ENCODE measurements at places on chromosomes 2 and 18.

DNA sequence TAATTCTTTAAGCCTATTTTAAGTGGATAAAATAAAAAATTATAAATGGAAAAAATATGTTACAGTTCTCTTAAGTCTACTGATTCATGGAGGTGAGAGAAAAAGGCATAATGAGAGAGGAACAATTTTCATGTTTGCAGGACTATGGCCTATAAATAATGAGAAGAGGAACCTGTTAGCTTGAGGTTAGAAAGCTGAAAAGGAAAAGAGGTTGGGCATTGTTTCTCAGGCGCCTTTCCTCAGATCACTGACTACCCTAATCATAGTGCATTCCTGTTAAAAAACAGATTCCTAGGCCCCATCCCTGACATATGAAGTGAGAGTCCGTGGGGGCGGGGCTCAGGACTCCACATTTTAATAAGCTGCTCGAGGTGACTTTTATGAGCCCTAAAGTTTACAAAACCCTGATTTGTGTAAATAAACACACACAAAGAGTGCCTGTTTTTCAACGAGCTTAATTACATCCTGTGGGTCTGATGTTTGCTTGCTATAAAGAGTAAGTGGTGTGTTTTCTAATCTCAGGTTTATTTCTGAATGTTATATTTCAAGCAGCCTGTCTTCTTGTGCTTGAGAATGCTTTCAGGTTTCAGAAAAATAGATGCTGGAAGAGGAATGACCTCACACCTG lies 335.5 kb downstream of the CLIP4 start:
- no peak for DNase-seq

DNA sequence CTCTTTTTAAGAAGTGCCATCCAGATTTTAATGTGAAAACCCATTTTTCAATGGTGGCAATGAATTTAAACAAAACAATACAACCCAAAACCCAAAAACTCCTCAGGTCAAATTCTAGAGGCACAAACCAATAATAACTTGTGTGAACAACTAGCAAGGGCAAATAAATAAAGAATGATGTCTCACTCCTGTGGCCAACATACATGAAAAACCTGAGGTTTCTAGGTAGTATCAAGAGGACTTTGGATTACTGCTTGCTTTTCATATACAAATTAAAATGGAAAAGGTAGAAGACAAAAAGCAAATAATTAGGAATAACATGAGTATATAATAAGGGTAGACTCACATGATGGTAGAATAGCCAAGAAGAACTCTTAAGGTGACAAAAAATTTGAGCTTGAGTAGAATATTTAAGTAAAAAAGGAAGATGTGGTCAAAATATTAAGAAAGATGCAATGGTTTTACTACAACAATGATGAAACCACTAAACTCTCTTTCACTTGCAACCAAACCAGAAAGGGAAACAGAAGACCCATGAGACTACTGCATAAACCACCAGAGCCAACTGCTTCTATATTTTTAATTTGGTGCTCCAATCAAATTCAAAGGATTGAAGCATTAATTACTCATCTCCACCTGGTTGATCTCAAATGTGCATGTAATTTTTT lies 53.5 kb downstream of the DARS1 start:
- DNase-seq: no peak

GRCh38 chr18:75246721-75247610 lies 36.4 kb downstream of the TSHZ1 start:
- DNase-seq: no peak

DNA sequence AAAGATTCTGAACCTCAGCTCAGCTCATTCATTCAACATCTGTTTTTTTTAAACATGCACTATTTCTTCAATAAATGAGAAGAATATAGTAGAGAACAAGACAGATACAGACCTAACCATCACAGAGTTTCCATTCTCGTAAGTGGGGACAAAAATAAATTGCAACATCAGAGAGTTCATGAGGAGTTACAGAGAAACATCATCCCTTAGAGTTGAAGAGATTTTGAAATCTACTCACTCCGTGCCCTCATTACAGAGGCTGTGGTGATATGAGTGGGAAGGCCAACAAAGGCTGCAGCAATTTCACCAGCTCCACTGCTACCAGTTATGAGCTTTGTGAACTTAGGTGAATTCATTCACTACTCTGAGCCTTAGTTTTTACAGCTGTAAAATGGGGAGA lies 399.3 kb downstream of the BCL11A start:
- DNase-seq: no peak

GRCh38 chr2:16632598-16632997 lies 33.0 kb downstream of the CYRIA start:
- no peak for DNase-seq

- no peak for DNase-seq
Measured at GRCh38 chr18:25420077-25420825, 68.3 kb upstream of the ZNF521 start.

- DNase-seq: no peak
Measured at GRCh38 chr2:231785413-231785812, 832 bp upstream of the COPS7B start.

DNA sequence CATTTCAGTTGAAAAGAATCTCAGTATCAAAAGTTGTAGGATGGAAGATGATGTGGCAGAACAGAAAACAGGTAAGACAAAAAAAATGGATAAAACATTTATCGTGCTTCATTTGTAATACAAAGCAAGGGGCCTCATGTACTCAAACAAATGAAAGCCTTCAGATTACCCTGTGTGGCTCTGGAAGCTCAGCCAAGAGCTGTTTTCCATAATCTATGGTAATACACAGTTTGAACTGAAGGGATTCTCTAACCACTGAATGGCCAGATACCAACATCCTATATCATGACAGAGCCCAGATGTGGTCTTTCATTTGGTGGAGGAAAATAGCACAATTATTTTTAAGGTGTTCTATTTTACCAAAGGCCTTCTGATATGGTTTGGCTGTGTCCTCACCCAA lies 272.1 kb upstream of the RND3 start:
- DNase-seq: no peak

- DNase-seq: no peak
Measured at GRCh38 chr2:216765761-216766262, 70.5 kb upstream of the IGFBP5 start.

DNA sequence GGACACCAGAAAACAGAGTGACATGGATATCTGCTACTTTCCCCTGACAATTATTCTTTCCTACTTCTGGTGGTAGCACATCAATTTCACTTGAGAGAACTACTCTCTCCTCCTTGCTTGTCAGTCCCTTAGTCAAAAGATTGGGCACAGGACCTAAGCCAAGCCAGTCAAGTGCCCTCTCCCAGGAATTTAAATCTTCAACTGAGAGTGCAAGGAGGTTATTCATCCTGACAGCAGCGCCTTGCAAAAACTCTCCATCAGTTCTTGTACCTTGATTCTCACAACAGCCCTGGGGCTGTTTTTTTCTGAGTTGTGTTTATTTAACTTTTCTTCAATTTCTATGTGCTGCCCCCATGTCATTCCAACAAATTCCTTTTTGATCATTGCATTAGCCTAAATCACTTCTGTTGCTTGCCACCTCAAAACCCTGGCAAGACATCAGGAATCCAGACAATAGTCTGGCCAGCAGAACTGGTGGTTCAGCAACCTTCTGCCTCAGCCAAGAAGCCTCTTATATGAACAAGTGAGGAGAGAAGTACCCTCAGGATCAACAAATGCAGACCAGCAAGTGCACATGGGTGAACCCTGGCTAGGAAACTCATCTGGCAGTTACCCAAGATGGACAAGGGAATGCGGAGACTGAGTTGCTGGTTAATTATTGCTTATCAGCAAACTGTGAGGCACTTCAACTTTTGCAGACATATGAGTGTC lies 19.4 kb downstream of the COL4A3 start:
- DNase-seq: no peak

DNA sequence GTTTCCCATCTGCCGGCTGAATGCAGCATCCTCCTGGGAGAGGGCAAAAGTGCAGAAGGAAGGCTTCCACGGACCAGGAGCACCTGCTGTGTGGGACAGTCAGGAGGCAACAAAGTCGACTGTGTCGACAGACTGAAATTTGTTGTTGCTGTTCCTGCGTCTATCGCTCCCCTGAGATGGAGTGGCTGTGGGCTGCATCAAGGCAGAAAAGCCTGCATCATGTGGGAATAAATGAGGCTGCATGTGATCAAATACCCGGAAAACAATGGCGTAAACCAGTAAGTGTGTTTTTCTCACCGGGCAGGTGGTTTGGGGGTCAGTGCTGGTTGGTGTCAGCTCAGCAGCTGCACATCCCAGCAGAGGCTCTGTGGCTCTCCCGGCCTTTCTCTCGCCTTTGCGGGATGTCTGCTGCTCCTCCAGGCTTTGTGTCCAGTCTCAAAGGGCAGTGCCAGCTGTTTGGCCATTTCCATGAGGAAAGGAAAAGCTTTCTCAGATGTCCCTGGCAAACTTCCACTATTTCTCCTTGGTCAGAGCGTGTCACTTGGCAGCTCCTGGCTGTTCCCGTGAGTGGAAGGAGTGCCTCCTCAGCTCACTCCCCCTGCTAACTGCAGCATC lies 262.4 kb downstream of the NDUFA10 start:
- no peak for DNase-seq

DNA sequence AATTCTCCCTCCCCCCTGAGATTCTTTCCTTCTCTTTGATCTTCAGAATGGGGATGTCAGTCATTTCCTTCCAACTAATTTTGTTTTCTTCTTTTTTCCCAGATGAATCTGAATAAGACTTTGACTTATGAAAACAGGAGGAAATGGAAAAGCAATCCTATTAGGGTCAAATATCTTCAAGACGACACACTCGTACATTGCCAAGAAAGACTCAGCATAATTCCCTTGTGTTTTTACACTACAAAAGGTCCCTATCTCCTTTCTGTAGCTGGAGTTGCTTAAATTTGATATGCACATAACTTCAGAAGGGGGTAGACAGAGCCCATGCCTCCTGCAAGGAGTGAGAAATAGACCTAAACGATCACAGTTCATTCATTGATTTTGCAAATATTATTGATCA lies 230.3 kb upstream of the RBBP8 start:
- no peak for DNase-seq

- DNase-seq: no peak
Measured at GRCh38 chr18:45997700-45998151, 30.6 kb upstream of the EPG5 start.

DNA sequence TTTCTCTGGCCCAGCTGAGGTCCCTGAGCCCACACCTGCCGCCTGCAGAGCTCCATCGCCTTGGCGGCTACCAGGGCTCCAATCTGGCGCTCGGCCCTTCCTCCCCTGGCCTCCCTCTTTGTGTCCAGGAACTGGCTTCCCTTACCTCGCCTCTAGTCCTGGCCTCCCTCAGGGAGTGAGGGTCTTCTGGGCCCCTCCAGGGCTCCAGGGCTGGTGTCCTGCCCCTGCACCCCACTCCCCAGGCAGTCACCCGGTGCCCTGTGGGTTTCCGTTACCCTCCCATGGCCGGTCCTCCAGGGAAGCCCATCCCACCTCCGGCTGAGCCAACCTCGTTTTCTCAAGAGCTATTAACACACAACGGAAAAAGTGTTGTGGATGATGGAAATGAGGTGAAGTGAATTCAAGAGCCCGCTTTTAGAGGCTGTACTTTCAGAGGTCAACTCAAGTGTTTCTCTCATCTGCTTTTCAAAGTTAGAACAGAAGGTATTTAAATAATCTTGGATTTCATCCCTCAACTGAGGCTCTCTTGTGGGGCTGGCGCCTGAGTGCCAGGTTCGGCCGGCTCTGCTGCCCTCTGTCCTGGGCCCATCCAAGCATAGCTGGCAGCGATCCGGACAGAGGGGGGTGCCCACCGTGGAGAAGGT lies 131.9 kb downstream of the ASB1 start:
- DNase-seq: no peak

DNA sequence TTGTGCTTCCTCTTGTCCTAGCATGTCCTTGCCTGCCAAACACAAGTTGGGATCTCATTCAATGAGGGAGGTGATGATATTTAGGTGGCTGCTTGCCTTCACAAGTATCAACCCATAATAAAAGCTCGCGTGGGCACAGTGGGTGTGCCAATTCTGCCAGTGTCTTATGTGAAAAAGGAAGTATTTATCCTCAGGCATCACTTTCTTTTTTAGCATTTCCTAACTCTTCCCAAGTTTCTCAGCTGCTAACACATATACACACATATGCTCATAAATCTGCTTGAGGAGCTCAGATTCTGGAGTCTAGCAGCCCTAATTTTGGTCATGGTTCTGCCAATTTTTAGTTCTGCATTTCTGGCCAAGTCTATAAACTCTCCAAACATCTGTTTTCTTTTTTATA lies 319.5 kb upstream of the HNMT start:
- no peak for DNase-seq

- no peak for DNase-seq
Measured at GRCh38 chr18:48910972-48911545, 39.7 kb downstream of the SMAD7 start.

DNA sequence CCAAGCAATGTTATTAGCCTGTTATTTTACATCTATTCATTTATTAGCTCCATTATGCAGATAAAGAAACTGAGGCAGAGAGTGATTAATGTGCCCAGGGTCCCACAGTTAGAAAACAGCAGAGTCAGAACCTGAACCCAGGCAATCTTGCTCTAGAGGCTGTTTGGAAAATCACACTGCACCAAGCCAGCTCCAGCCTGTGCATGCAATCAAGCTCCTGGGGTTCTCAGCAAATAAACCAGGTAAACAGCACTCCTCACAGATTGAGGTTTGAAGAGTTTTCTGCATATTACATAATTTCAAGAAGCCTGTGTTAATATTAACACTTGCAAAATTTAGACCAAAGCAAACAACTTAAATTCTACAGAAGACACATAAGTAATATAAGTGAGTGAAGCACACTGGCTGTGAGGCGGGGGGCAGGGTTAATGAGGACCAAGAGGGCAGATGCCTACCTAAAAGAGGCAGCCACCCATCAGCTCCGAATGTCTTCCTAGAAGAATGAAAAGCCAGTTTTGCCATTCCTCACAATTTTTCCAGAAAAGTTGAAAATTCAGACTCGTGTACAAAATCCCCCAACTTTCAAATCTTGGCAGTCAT lies 35.4 kb downstream of the CACNB4 start:
- no peak for DNase-seq

- no peak for DNase-seq
Measured at GRCh38 chr2:66283787-66284186, 151.1 kb upstream of the MEIS1 start.

- DNase-seq: no peak
Measured at GRCh38 chr2:239519089-239519920, 118.5 kb upstream of the HDAC4 start.

GRCh38 chr2:160368988-160369930 lies 124.3 kb downstream of the RBMS1 start:
- DNase-seq: no peak

- DNase-seq: no peak
Measured at GRCh38 chr2:47190188-47190881, 35.2 kb upstream of the STPG4 start.

DNA sequence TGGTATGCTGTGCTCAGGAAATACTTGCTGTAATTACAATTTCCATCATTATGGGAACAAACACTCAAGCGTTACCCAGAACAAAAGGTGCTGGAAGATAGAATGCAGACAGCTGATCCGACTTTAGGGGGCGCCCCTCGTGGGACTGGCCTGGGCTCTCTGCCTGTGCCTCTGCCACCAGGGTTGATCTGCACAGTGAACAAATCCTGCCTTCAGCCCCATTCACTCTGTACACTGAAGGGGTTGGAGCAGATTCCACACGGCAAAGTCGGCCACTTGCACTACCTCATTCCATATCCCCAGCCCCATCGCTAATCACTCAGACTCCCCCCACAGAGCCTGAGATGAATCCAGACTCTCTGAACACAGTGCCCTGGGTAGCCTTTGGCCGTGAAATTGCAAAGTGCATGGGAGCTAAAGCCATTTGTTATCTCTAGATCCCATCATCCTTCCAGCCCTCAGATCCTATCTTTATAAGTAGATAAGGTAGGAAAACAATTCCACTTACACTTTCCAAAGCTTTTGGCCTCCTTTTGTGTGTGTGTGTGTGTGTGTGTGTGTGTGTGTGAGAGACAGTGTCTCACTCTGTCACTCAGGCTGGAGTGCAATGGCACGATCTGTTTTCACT lies 69.3 kb downstream of the INPP5D start:
- DNase-seq: no peak

Data from CD4-positive, alpha-beta T cell treated with Interleukin-4 for 1 hour (primary cell).